ENCODE measurements at places on chromosomes 16 and 17.
A peak's percentile ranks its signal among the peaks of the same experiment; 100 is the strongest.

- peak; percentile 59 for DNase-seq
Measured at GRCh38 chr17:30336369-30337171, 2.7 kb upstream of the TMIGD1 start.

GRCh38 chr16:56984639-56985038 lies 4.7 kb upstream of the NLRC5 start:
- no peak for DNase-seq

- no peak for DNase-seq
Measured at GRCh38 chr16:69411064-69411985, 13.1 kb upstream of the CYB5B start.

- DNase-seq: no peak
Measured at GRCh38 chr17:61393550-61393903, 6.1 kb upstream of the TBX2 start.

DNA sequence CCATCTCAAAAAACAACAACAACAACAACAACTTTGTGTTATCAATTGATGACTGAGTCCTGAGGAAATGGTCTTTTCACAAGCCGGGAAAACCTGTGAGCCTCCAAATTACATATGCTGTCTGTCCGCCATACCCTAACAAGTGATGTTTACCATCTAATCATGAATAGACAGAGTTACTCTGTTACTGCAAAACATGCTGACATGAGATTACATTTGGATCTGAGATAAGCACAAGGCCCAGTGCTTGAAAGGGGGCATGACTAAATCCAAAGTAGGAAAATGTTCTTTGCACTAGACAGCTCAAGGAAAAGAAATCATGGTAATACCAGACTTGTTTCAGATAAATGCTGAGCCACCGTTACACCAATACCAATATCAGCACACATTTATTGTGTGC lies 8.6 kb upstream of the ATXN1L start:
- no peak for DNase-seq

DNA sequence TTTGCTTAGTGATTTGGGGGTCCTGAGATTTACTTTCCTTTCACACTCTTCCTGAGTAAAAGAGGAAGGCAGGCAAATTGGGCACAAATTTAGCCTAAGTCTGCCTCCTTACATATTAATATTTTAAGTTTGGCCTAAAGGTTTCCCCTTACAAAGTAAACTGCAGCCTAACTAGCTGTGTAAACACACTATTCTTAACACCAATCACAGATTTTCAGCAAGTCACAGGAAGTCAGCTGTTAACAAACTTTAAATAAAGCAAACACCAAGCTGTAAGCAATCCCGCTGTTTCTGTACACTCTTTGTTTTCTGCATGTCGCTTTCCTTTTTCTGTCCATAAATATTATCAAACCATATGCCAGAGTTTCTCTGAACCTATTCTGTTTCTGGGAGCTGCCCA lies 45.1 kb upstream of the ABCC11 start:
- DNase-seq: no peak

DNA sequence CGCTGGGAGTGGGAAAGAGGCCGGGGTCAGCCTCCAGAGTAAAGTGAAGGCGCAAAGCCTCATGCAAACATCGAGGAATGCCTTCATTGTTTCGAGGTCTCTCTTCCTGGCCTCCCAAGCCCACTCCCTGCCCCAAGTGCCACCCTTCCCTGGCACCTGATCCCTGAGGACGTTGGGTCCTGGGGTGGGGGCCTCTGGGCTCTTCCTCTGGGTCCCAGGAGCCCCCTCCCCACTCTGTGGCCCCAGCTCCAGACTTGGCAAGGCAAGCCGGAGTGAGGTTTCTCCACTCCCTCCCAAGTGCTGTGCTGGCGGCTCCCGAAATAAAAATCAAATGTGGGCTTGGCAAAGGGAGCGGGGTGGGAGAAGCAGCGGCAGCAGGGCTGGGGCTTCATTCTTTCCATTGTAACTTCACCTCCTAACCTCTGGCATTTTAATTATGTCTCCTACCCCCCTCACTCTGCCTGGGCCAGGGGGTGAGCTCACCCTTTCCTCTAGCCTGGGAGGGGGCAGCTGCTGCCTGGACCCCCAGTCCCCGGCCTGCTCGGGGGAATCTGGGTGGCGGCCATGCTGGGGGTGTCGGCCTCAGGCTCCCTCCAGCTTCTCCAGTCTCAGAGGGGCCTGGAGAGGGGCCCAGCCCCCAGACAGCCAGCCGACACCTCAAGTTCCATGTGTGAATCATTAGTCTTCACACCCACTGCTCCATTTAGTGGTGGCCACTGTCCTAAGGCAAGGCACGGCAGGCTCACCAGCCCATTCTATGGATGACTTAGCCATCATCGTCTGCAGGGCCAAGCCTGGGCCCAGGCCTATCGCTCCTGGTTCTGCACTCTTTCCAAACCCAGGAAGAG lies 14.6 kb upstream of the TMEM92 start:
- no peak for DNase-seq

DNA sequence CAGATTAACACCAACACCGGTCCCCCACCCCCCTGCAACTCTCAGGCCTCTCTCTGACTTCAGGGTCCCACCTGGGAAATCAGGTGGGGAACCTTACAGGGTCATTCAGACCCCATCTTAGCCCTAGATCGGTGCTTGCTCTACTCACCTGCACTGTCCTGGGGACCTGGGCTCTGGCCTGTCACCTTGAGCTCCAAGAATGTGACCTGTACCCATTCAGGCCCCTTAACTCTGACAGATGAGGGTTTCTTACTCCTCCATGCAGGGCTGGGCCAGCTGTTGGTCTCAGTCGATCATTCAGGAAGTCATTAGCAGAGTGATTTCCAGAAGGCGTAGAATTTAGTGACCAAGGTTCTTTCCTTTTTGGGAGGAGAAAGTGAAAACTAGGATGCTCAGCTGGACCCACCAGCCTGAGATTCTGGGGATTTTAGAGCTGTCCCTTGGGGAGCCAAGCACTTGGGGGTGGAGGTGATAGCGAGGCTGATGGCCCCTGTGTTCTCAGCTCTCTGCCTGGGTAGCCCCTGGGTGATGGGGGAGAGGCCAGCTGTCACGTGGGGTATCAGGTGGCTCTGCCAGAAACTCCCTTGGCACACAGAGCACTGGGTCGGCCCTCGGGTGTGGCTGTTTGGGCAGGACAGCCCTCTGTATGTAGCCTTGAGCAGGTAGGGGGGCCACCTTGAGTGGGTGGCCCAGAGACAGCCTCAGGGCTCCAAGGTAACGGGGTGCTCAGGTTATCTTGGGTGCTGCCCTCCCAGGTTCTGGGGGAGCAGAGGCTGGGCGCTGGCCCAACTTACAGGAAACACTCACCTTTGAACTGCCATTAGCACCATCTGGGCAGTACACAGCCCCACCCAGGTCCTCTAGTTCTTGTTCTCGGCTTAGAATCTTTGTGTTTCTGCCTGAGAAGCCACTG lies 724 bp downstream of the MVP start:
- DNase-seq: no peak

DNA sequence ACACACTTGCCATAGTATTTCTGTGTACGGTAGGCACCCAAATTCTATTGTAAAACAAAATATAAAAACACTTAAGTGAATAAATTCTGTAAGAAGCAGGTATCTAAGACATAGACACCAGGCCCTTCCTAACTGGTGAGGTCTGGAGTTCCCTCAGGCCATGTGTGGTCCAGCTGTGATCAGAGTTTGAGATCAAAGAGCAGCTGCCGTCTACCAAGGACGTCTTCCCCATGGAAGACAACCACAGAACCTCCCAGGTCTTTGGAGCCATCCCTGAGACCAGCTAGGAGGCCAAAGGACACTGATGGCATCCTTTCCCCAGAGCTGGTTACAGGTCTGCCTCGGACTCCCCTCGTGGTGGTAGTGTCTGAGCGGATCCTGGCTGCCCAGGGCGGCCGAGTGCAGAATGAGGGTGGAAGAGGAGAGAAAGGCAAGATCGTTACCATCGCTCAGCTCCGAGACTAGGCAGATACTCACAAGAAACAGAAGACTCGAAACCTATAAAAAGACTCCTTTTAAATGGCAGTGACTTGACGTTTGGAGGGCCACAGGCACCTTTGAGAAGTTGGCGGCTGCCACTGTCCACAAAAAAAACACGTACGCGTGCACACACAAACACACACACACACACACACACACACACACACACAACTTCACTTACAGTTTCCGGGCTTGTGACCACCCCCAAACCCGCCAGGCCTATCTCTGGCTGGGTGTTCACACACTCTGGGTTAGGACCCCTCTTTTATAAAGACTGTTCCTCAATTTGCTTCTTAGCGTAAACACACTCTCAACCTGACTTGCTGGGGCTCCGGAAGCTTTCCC lies 7.5 kb downstream of the TIMP2 start:
- no peak for DNase-seq

- DNase-seq: no peak
Measured at GRCh38 chr16:546909-547770, 13.1 kb upstream of the PRR35 start.

GRCh38 chr16:85955566-85955965 lies 56.6 kb downstream of the IRF8 start:
- DNase-seq: peak; percentile 52

- no peak for DNase-seq
Measured at GRCh38 chr17:28527181-28527681, 21.1 kb downstream of the FOXN1 start.

DNA sequence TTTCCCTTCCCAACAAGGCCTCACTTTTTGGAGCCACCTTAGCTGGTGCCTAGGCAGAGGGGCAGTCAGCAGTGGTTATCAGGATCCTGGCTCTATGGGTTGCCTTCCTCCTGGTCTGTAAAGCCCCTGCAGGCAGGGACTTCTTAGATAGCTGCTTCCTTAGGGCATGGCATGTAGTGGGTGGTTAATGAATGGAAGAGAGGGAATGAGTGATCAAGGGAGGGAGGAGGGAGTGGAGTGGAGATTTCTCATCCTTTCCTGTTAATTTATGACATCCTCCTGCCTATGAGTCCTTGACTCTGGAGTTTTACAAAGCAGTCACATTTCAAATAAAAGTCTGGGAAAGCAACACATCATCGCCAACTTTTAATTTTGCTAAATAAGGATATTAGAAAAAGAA lies 40.7 kb downstream of the SNX20 start:
- DNase-seq: no peak

DNA sequence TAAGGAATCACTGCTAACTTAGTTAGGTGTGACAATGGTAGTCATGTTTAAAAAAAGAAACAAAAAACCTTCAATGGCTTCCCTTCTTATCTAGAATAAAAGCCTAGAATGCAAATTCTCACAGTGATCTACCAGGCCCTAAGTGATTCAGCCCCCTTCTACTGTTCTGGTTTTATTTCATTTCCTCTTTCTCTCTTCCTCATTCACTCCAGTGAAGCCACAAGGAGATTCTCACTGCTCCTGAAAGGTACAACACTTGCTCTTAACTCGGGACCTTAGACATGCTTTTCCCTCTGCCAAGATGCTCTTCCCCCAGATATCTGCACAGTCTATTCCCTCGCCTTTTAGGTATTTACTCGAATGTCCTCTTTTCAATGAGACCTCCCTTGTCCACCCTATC lies 3.7 kb downstream of the PIGS start:
- DNase-seq: peak; percentile 74

DNA sequence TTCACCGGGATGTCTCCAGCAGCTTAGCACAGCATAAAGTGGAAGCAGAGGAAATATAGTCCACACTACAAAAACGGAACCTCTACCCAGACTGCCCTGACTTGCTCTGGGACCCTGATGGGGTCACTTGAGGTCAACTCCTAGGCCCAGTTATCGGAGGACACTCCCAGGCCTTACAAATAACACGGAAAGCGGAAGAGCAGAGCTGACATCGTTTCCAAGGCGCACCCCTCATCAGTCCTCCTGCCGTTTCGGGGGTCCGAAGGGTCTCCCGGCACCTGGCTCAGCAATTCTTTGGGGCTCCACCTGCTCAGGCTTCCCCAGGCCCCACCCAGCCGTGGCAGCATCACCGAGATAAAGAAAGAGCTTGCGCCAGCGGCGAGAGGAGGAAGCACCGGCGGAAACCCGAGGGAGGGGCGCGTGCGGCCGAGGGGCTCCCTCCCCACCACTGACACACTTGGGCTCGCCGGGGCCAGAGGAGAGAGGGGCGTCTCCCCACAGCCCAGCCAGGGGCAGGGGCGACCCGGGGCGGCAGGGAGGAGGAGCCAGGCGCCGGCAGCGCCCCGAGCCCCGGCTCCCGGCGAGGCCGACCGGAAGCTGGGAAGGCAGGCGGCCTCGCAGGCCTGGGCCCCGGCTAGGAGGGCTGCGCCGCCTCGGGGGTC lies 727 bp downstream of the CORO7 start:
- peak; percentile 46 for DNase-seq

DNA sequence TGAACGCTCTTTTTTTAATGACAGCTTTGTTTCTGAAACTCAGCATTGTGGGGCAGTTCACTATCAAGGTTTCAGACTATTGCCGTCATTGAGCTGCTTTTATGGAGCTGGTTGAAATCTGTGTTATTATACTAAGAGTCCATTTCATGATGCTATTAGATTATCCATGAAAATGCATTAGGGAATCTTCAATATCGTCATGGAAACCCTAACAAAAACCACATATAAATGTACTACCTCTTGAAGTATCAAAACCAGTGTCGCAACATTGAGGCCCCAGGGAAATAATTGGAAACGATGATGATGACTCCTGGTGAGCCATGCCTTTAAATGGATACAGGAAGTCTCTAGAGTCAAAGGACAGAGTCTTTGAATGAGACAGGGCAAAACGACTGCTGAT lies 231.6 kb upstream of the CPHXL start:
- DNase-seq: no peak

DNA sequence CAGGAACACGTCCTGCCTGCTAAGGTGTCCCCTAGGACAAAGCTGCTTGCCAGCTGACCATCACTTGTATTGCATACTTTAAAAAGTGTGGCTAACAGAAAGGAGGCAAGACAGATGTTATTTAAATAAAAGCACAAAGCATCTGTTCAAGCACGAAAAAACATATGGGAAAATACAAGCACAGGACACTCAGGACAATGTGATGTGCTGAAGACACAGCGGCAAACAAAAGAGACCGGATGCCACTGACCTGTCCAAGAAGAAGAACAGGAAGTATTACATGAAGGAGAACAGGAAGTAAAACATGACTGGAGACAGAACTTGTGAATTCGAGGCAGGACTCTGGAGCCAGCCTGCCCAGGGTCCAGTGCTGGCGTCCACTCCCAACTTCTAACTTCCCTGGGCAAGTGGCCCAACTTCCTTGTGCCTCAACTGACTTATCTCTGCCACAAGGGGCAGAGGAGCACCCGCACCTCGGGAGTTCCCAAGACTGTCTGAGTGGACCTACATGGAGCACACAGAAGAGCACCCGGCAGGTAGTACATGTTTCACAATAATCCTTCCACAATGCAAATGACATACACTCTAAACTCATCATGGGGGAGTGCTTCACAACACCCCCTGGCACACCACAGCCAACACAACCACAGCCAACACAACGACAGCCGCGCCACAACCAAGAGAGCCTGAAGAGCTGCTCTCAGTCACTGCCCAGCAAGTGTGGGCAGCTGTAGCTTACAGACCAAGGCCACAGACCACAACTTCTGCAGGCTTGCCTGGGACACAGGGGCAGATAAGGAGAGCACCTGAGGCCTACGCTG lies 36.6 kb downstream of the ANKRD11 start:
- no peak for DNase-seq
